ENCODE measurements at places on chromosomes 1 and 21. TPM values are rescaled to one million over a fixed set of nuclear protein-coding genes. Genes with fewer than 3 reads are reported as not detected.

RGS21 gene
- not detected for total RNA-seq

TFF2 gene
- total RNA-seq, result not detected

SLC22A15 gene
- total RNA-seq, result 0.91 TPM

TCHH gene
- 0.33 TPM for total RNA-seq

OR2M3 gene
- total RNA-seq, result not detected

ACTN2 gene
- not detected for total RNA-seq

All from A549 treated with dexamethasone at 1 μM for 4 hours (cell line).